ENCODE measurements at places on chromosomes 2 and 18.

GRCh38 chr18:70554854-70555445, 266.1 kb downstream of the SOCS6 start:
- DNase-seq = peak; percentile 86

GRCh38 chr18:48929212-48929612, 21.6 kb downstream of the SMAD7 start:
- DNase-seq = no peak

DNA sequence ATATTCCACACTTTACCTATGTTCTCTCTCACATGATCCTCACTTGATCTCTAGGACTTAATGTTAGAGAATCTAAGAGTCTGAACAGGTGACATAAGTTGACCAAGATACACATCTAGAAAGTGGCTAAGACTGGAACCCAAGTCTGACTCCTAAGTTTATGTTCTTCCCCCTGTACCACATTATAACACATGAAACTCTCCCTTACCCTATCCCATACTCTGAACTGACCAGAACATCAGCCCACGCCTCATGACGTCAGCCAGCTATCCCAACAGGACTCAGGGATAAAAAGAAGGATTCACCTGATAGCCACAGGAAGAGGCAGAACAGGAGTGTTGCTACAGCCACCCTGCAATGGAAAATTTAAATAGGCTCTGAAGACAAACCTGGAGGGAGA, 392.2 kb downstream of the ZEB2 start:
- DNase-seq = no peak

DNA sequence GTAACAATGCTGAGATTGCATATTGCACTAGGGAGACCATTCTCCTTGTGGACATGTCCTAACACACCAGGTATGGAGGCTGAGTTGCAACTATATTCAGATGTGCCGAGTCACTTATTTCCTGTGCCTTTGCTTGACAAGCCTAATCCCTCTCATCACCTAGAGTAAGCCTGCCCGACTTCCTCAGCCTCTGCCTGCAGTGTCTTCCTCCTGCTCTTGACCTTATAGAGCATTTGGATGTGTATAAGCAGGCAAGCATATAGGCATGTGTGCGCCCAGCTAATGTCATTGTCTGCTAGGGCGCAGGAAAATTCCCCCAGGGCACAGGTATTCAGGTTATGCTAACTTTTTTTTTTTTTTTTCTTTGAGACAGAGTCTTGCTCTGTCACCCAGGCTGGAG, 316.9 kb downstream of the CDH2 start:
- DNase-seq = no peak

Data from NCI-H1417 treated with DMSO at 0.1 percent for 48 hours (cell line).